NCI-H524 treated with DMSO at 0.1 percent for 48 hours (cell line): ENCODE measurements at places on chromosomes 1 and 21.

DNA sequence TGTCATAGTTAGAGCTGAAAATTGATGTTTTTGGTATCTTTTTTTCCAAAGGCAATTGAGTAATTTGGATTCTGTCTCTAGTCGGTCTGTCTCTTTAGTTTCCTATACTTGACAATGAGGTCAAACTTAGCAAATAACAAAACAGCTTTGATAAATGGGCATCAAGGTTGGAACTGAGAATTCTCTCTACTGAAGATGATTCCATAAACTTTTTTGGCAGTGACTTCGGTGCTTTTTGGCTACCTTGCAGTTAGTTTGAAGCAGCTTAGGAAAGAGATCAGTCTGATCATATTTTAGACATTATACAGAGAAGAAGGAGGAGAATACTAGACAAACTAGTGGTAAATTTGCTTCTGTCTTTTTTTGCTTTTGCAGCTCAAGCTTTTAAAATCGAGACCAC is 559 bp downstream of the VCAM1 start:
- DNase-seq = no peak

DNA sequence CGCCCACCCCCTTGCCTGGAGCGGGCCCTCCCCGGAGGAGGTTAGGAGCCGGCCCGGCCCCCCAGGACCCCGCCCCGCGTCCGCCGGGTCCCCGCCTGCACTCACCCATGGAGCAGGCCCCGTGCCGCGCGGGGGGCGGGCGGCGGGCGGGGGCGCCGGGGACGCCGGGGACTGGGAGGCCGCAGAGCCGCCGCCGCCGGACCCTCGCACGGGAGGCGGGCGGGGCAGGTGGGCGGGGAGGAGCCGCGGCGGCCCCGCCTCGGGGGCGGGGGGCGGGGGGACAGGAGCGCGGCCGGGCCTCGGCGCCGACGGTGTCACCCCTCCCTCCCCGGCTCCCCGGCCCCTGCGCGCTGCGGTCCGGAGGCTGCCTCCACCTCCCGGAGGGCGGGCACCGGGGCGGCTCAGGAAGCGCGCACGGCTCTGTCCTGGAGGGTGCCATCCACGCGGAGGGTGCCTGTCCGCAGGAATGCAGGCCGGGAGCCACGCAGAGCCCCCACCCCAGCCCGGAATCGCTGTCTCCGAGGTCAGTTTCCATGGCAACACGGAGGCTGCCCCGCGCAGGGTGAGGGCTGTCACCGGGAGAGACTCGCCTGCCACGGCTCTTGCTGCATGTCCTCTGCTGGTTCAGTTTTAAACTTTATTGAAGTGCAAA is 5.9 kb upstream of the PLEKHG5 start:
- no peak for DNase-seq

GRCh38 chr1:165853528-165854075 is 26.2 kb downstream of the UCK2 start:
- DNase-seq = no peak

GRCh38 chr21:42533963-42534355 is 20.3 kb downstream of the SLC37A1 start:
- DNase-seq = no peak

GRCh38 chr1:5297180-5297885 is 642.9 kb downstream of the AJAP1 start:
- DNase-seq = no peak
